ENCODE measurements at places on chromosomes 3 and 15. TPM values are rescaled to one million over a fixed set of nuclear protein-coding genes. Genes with fewer than 3 reads are reported as not detected.

Gene SCG5
- 10.0 TPM for total RNA-seq

Gene PPP2R3A
- 35.4 TPM for total RNA-seq

GRCh38 chr3:151879679-151880415, 6.4 kb downstream of the SUCNR1 start:
- peaks cover 25% of the 10 kb centered on the region for H3K4me1 ChIP-seq
- no peaks in the 10 kb centered on the region for H3K36me3 ChIP-seq
- H3K27ac ChIP-seq = no peak overlapping the region
- no peak for DNase-seq
- H3K27me3 ChIP-seq = no peaks in the 10 kb centered on the region

- H3K36me3 ChIP-seq = no peaks in the 10 kb centered on the region
- no peaks in the 10 kb centered on the region for H3K27me3 ChIP-seq
- peak within 1 kb of the TSS; percentile 41 for H3K27ac ChIP-seq
These were observed at the start of gene FAM174B for GRCh38 chr15:92655178-92655995. Gene FAM174B (minus strand): TSS chr15:92655775.

DNA sequence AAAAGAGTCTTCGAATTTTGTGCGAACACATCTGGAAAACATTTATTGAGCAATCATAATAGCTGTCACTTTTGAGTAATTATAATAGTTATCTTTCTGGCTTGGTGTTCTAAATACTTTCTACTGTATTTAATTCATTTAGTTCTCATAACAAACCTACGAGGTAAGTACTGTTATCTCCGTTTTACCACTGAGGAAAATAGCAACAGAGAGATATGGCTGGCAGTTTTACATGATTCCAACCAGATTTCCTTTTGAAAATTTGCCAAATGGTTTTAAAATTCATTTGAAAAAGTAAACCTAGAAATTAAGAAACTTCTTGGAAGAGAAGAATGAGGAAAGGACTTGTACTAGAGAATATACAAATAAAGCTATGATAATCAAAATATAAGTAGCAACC, 37.3 kb upstream of the MGA start:
- no peaks in the 10 kb centered on the region for H3K4me1 ChIP-seq
- H3K27ac ChIP-seq = peak overlapping the region; percentile 79
- H3K4me3 ChIP-seq = no peak overlapping the region
- no peaks in the 10 kb centered on the region for H3K27me3 ChIP-seq

DNA sequence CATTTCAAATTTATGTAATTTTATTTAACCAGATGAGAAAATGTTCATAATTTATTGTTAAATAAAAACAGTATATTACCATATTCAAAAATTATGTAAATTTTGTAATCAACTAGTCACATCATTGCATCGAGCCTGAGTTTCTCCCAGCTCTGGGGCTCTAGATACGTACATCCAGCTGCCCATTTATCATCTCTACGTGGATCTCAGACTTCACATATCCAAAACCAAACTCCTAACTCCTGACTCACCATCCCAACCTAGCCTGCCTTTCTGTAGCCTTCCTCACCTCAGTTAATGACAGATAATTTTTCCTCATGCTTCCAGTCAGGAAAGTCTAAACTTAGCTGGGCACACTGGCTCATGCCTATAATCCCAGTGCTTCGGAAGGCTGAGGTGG, 194.8 kb downstream of the SSR3 start:
- no peak overlapping the region for H3K4me3 ChIP-seq
- H3K27ac ChIP-seq = no peak overlapping the region
- DNase-seq = no peak
- no peaks in the 10 kb centered on the region for H3K36me3 ChIP-seq
- H3K27me3 ChIP-seq = no peaks in the 10 kb centered on the region
- H3K4me1 ChIP-seq = no peaks in the 10 kb centered on the region

Data from sigmoid colon (tissue), 7 donors.